ENCODE measurements at places on chromosomes 5 and 9.
A peak's percentile ranks its signal among the peaks of the same experiment; 100 is the strongest.

DNA sequence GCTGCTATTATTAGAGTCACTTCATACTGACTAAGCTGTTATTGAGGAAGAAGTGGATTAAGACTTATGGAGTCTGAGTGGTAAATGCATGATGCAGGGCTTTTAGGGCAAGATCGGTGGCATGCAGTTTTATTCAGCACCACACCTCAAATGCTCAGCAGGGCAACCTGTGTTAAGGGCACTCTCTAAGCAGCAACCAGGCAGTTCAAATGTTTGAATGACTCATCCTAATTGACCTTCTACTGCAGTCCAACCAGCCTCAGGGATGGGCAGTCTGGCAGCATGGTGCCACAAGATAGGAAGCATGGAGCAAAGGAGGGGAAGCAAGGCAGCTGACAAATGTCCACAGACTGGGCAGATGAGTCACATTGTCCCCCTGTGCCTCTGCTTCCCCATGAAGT lies 80.2 kb upstream of the MIER3 start:
- no peak for DNase-seq

GRCh38 chr9:136666372-136667213 lies 3.9 kb downstream of the EGFL7 start:
- DNase-seq = no peak

- DNase-seq = no peak
Observed at GRCh38 chr5:113118298-113118697, 141.7 kb downstream of the DCP2 start.

- DNase-seq = no peak
Observed at GRCh38 chr9:91960367-91960766, 10.3 kb upstream of the ROR2 start.

- no peak for DNase-seq
Observed at GRCh38 chr5:105740242-105740641, 1930.5 kb downstream of the EFNA5 start.

DNA sequence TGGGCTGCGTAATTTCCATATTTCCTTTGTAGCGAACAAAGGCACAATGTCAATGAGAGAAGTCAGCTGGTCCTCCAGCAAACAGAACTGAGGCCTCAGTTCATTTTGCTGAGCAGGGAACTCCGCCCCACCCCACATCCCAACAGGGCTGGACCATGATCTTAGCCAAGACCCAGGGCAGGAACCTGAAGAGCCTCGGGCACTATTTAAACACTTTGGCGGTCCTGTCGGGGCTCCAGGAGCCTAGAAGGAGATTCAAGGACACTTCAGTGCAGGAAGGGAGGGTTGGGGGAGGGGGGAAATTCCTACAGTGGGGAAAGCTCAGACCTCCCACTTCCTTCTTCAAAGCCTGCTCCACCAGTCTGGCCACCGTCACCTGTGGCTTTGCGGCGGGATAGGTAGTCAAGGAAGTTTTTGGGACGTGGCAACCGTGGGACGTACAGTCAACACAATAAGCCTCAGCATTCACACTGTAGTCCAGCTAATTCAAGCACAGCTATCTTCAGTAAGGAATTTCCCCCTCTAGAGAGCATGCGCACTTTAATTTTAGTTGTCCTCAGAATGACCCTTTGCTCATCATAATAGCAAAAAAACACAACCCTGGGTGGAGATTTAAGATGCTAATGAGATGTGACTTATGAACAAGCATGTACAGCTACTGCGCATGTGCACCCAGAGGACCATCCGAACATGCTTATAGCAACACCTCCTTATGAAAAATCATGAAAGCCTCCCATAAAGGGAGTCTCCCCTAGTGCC lies 30.9 kb downstream of the S1PR3 start:
- DNase-seq = no peak

GRCh38 chr5:52657247-52657645 lies 130.5 kb upstream of the ITGA1 start:
- DNase-seq = no peak

DNA sequence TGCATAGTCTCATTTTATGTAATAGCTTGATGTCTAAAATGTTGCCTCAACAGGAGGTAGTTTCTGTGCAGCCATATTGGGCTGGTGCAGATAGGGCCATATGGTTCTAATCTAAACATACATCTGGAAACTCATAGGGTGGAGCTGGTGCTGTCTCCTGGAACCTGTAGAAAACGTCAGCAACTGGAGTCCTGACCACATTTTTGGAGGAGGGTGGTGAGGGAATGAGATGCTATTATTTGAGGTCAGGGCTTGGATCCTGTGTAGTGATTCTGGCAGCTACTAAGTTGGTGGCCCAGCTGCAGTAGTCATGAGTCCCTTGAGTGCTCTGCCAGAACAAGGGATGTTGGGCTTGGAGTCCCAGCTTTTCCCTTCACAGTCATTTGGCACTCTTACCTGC lies 14.1 kb downstream of the MAN2A1 start:
- DNase-seq = no peak

DNA sequence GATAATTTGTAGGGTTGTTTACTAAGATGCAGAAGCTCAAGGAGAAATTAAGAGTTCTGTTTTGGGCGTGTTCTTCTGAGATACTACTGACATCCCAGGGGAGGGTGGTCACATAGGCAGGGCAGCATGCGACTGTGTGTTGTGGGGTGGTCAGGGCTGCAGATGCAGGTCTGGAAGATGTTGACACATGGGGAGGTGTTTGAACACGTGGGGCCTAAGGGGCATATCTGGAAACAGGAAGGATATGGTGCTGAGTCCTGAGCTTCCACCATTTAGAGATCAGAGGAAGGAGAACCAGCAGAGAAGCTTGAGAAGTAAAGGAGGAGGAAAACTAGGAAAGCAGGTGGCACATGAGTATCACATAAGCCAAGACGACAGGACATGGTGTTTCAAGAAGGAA lies 228.2 kb downstream of the ADGRV1 start:
- DNase-seq = no peak

DNA sequence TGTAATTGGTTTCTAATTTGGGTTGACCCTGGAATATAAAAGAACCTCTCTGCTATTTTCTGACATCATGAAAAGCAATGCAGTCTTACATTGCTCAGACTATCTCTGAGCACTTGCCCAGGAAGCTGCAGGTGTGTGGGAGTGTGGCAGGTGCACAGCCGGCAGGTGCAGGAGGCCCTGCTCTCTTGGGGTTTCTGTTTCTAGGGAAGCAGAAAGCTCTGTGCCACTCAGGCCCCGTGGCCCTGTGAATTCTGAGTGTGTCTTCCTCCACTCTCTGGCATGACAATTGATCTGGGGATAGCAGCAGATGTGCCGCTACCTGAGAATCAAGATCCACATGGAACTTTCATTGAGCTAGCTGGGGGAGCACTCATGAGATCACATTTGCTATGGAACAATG lies 45.7 kb upstream of the IRX2 start:
- DNase-seq = no peak

- DNase-seq = no peak
Observed at GRCh38 chr5:38979535-38979934, 94.7 kb downstream of the RICTOR start.

DNA sequence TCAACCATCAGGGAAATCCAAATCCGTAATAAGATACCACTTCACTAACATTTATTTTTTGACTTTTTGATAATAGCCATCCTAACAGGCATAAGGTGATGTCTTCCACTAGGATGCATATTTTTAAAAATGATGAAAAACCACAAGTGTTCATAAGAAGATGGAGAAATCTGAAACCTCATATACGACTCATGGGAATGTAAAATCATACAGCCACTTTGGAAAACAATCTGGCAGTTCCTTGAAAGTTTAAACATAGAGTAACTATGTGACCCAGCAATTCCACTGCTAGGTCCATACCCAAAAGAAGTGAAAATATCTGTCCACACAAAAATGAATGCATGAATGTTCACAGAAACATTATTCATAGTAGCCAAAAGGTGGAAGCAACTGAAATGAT lies 431.0 kb downstream of the ENC1 start:
- no peak for DNase-seq

DNA sequence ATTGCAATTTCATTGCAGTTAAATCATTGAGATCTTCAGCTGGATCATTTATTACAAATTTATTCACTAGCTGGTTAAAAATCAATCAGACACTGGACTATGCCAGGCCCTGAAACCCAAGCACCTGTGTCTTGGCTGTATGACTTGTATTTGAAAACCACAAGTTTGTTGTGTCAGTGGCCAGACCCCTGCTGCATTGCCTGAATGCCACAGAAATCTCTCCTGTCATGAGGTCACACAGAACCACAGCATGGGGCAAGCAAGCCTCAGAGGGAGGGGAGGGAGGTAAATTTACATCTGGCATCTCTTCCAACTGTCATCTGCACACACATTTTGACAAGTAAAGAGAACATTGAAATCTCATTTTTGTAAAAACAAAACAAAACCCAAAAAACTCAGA lies 90.0 kb downstream of the ARRDC3 start:
- DNase-seq = no peak

DNA sequence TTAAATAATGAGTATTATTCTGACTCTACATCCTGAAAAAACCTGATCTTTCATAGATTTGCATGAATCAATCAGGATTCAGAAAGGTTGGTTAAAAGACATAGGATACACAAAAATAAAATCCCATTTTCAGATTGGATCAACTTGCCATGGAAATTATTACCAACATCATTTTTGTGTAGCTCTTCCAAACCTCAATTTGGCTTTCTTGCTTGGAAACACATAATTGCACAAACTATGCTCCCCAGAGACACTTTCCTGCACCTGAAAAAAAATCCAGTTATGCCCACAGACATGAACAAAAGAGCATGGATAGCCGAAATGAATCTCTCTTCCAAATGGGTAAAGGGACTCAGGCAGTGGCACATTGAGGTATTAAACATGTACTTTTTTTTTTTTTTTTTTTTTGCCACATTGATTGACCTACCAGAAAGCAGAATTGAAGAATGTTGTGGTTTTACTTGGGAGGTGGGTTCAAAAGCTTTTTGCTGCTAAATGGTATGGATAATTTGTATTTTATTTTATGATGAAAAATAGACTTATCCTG lies 135.4 kb upstream of the FBN2 start:
- DNase-seq = no peak

DNA sequence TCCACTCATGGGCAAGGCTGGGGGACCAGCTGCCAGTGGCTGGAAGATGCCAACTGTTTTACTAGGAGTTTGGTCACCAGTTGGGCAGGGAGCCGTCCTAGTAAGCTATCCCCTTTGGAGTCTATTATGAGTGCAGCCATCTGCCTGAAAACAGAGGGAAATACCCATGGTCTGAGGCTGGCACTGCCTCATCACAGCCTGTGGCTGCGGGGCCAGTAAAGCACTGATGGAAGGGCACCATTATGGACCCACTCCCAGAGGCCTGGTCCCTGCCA lies 187.2 kb upstream of the PANK3 start:
- no peak for DNase-seq

- DNase-seq = no peak
Observed at GRCh38 chr9:32441678-32442077, 57.2 kb downstream of the ACO1 start.

DNA sequence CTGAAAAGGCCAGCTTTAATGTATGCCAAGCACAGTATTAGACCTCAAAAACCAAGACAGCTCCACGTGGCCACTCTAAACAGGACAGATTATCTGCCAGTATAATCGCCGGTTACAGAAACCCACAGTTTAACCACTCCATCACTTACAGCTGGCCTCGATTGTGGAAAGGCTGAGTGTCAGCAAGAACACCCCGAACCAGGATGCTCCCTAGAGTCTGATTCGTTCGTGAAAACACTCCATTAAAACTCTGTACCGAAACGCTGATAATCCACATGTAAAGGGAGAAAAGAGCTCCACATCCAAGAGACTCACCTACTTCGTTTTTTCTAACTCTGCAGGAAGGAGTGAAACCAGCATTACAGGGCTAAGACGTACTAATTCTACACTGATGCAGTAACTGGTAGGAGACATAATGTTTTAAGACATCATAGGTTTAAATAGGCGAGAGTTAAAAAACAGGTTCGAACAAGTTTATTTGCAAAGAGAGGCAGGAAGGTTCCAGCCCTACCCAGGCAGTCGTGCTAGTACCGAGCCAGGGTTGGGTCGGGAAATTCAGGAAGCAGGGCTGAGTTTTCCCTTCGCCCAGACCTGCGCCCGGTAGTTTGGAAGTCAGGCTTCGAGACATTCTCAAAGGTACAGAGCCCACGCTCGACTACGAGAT lies 949 bp downstream of the SERINC5 start:
- no peak for DNase-seq

GRCh38 chr5:37375091-37375490 lies 4.0 kb upstream of the WDR70 start:
- DNase-seq = no peak

GRCh38 chr9:11038366-11038765 lies 425.6 kb upstream of the PTPRD start:
- no peak for DNase-seq

- no peak for DNase-seq
Observed at GRCh38 chr5:402615-403359, 40.2 kb upstream of the EXOC3 start.

DNA sequence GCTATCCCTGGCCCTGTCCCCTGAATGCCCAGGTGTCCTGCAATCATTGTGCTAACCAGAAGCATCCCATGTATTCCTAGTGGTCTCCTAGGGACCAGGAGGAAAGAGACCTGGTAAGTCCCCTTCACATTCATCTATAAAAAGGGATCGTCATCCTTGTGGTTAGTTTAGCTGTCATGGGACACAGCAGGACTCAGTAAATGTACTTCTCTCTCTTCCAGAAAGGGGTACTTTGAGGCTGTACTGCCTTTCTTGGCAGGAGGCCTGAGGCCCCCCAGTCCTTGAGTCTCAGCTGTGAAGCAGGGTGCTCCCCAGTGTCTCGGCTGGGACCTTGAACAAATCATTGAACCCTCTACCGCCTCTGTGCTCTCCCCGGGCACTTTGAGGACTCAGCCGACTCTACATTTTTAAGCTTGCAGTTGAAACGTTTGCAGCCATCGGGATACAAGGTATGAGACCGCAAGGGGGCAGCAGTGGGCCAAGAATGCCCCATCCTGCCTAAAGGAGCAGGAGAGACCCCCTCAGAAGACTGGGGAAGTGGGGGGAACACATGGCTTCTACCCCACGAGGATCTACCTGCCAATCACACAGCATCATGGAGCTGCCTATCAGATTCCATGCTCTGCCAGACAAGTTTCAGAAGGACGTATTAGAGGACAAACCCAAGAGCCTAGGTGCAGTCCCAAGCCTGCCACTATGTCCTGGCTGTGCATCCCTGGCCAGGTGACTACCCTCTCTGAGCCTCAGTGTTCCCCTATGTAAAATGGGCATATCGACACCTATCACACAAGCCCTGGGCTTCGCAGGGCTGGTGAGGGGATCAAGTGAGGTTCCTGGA lies 2.4 kb upstream of the PHYKPL start:
- peak; percentile 68 for DNase-seq

DNA sequence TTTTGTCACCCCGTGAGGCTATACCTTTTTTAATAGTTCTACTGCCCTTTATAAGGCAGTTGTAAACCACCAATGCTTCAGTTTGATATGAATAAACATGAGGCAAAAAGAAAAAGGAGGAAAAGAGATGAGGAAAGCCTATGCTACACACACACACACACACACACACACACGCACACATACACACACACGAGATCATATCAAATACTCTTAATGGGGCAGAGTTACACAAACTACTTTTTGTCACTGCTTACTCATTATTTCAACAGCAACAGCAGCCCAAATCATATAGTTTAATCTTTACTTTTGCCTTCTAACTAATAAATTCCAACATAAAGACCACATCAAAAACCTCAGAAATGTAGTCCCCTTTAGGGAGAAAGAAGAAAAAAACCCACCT lies 116.8 kb upstream of the PAM start:
- DNase-seq = no peak
